ENCODE measurements at places on chromosomes 16 and 17.

GRCh38 chr16:10949424-10949970 is 5.1 kb downstream of the CLEC16A start:
- peak; percentile 56 for DNase-seq

DNA sequence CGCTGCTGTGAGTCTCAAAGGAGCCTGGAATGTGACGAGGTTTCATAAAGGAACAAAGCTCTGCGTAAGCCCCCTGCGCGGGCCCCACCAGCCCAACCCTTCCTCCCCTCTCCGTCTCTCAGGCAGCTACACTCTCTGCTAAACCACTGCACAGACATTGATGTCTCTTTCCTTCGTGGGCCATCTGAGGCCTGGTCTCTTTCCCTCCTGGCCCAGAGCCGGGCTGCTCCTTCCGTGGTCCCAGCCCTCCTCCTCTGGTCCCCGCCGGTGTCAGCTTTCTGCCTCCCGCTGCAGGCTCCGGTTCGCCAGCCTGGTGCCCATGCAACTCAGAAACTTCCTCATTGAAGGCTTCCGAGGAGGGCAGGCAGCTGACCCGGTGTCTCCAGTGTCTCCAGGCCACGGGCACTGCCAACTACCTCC is 7.4 kb downstream of the SCARF1 start:
- DNase-seq, result no peak

- DNase-seq, result no peak
Measured at GRCh38 chr17:34312080-34312479, 7.2 kb upstream of the CCL8 start.

DNA sequence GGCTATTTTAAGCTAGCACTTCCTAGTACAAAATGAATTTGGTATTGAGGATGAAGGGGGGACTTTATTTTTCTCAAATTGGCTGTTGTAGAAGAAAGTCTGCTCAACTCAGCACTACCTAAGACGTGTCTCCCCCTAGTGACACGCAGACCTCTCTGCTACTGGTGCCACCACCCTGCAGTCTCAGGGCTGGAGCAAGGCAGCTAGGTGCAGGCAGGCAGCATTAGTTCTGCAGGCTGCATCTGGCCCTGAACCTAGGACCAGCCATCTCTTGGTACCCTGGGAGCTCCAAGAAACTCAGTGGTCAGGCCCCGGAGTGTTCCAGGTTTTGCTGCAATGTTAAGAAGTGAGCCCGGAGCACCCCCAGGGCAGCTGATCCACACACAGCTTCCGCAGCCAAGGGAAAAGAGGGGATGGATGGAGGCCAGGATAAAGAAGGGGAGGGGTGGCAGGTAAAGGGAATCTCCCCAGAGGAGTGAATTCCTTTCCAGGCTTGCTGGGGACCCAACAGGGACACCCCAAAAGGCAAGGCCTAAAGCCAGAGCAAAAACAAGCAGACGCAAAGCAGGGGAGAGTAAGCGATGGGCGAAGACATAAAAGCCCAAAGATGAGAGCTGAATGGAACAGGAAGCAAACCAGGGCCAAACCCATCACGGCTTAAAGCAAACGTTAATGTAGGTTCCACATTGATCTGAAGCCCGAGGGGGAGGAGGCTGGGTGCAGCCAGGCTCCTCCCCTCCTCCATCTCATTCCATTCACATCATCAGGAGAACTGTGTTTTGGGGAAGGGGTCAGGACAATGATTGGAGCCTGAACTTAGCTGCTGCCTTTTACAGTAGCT is 200.5 kb downstream of the ZFHX3 start:
- DNase-seq, result peak; percentile 66

DNA sequence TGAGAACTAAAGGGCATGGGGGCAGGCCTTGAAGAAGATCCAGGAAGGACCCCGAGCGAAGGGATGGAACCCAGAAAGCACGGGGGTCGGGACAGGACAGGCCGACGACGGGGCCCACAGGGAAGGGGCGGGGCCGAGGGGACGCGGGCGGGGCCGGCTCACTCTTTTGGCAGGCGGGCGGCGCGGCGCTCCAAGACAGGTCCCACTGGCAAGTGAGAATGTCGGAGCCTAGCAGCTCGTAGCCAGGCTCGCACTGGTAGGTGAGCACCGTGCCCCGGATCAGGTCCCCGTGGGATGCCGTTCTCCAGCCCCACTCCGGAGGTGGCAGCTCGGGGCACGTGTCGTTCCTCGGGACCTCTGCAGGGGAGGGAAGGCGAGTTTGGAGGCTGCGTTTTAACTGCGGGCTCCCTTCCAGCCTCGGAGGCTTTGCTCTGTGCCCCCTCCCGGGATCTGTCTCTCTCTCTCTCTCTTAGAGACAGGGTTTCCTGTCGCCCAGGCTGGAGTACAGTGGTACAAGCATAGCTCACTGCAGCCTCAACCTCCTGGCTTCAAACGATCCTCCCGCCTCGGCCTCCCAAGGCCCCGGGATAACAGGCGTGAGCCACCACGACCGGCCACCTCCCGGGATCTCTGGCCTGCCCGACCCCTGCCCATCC is 13.7 kb upstream of the CDIPT start:
- no peak for DNase-seq

DNA sequence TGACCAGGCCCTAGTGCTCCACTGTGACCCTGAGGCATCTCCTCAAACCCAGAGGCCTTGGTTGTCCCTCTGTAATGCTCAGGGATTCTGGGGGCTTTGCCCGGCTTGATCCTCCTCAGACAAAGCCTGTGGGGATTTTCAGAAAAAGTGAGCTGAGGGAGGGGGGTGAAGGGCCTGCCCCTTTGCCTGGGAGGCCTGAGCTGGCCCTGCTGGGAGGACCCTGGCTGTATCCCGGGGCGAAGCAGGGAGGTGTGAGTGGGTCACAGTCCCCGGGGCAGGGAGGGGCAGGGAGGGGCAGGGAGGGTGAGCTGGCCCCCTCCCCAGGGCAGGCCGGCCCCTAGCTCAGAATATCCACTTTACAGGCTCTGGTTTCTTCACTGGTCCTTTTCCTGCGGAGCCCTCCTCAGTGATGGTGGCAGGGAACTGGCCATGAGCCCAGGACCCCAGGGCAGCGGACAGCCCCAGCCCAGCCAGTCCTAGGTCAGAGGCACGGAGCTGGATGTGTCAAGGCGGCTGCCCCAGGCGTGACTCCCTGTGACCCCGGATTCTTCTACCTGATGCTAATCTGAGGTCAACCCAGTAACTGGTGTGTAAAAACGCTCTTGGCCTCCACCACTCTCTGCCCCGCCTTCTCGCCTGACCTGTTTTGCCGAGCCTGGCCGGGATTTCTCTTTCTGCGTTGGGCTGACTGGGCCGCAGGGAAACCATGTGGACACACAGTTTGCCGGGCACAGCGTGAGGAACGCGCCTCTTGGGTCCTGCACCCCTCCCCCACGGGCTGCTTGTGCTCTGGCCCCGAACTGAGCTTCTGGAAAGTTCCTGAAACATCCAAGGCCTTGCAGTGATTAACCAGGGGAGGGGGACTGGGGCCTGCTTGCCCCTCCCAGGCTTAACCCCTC is 5.8 kb upstream of the FASN start:
- peak; percentile 39 for DNase-seq

DNA sequence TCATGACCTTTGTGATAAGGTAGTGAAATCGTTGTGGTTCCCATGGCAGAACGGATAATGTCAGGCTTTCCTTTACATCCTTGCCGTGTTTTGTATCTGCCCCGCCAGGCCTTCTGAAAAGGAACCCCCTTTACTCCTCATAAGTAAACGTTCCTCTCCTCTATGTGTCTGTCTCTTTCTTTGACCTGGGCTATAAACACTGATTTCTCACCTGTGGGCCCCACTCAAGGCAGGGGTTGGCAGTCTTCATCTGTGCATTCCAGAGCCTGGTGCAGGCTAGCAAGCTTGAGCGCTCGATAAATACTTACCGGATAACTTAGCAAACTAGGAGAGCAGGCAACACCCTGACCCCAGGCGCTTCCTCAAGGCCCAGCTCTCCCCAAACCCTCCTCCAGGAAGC is 7.3 kb upstream of the HAP1 start:
- DNase-seq, result no peak

GRCh38 chr17:6651919-6652452 is 424 bp downstream of the C17orf100 start:
- no peak for DNase-seq

DNA sequence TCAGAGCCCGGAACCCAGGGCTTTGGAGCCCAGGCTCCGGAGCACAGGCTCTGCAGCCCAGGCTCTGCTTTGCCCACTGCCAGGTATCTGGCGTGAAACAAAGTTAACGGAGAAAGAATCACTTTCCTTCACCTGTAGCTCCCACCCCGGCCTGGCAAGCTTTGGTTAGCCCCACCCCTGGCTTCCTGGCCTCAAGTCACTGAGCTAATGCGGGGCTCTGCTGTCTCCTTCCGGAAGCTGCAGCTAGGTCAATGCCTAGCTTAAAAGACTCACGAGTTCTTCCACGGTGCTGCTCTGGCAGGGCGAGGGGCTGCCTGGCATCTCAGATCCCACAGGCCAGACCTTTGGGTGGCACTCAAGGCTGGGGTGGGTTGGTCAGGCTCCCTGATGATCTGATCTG is 21.1 kb upstream of the SPPL2C start:
- DNase-seq, result no peak

DNA sequence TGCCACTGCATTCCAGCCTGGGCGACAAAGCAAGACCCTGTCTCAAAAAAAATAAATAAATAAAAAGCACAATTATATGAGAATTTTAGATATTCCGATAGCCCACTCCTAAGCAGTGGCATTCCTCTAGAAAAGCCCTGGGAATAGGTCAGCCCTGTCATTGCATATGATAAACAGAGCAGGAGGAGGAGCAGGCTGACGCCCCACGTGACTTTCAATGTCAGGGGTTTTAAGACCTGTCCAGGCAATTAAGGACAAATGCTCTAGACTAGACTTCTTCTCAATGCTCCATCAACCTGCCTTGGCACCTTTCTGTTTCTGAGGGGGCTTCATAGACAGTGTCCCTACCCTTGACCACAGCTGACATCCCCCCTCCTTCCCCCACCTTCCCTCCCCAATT is 7.5 kb downstream of the TOM1L2 start:
- DNase-seq, result no peak

DNA sequence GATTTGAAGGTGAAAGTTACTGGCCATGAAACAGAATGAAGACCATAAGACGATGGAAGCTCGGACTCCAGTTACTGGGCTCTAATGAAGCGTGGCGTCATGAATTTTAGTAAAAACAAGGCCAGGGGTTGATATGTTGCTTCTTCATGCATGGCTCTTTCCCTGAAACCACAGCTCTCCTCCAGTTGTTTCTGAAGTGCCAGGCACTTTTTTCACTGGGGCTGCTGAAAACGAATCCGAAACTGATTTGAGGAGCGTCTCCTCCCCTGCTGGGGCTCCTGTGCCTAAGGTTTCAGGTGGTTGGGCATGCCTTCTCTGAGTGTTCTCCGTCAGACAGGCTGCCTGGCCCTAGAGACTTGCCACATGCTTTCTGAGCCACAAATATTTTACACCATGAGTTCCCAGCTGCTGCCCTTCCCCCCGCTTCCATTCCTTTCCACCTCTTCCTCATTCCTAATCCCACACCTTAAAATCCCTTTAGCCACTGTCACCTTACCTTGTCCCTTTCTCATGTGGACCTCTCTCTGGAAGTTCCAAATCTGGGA is 3.7 kb upstream of the MYL4 start:
- DNase-seq, result peak; percentile 91

- DNase-seq, result no peak
Measured at GRCh38 chr16:66220702-66221101, 145.8 kb upstream of the CDH5 start.

GRCh38 chr17:78130090-78130436 is 508 bp upstream of the TMC8 start:
- no peak for DNase-seq

DNA sequence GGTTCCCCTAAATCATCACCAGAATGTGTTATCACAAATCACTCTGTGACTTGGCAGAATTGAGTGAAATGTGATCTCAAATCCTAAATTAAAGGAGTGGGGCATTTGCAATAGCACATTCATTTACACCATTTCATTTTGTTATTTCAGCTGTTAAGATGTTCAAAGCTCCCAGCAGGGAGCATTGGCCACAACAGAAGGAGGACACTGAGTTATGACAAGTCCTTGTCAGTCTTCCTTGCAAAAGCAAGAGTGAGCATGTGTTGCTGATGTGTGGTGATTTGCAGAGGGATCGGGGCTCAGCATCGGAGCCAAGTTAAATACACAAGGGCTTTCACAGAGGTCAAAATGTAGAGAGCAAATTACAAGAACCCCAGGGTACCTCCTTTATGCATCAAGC is 372.2 kb upstream of the CDH5 start:
- DNase-seq, result no peak

- DNase-seq, result peak; percentile 95
Measured at GRCh38 chr16:4614571-4615383, at the start of gene UBALD1. TSS of gene UBALD1 (minus strand) at chr16:4614888. CDS start at chr16:4614797, 91 bp downstream.

DNA sequence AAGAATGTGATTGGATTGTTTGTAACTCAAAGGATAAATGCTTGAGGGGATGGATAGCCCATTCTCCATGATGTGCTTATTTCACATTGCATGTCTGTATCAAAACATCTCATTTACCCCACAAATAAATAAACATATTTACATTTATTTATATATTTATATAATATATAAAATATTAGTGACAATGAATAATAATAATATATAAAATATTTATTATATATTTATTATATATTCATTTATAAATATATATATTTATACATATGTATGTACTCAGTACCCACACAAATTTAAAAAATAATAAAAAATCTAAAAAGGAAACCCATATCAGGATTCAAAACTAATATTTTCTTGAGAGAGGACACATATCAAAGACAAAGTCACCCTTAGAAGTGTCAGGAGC is 429.9 kb downstream of the KCNJ2 start:
- DNase-seq, result no peak

- DNase-seq, result peak; percentile 95
Measured at GRCh38 chr17:42428141-42428944, 5.3 kb upstream of the CAVIN1 start.

DNA sequence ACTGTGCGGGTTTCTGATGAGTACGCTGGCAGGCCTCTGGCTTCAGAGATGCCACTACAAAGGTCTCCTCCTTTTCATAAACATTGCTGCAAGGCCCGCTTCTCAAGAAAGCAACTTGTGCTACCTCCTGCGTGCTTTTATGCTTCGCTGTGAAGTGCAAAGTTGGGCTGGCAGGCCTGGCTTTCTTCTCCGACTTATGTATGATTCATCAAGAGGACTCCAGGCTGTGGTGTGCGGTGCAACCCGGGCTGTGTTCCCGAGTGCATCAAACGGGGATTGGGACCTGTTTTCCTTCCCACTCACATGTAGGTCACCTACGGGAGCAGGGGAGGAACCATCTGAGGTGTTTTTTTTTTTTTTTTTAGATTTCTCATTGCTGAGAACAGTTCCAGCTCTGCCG is 534.1 kb downstream of the WWOX start:
- peak; percentile 55 for DNase-seq

GRCh38 chr17:2335726-2336214 is 487 bp downstream of the TSR1 start:
- DNase-seq, result peak; percentile 71

- DNase-seq, result peak; percentile 65
Measured at GRCh38 chr17:70636517-70637133, 467.3 kb downstream of the KCNJ2 start.

Data from astrocyte of the hippocampus (primary cell).